GF-D8 (cell line): ENCODE measurements at places on chromosomes 7 and 10.

- DNase-seq, result no peak
These were observed 27.6 kb downstream of the SLC35G1 start for GRCh38 chr10:93921338-93921737.

- no peak for DNase-seq
These were observed 40.3 kb upstream of the CELF2 start for GRCh38 chr10:10977226-10977956.

DNA sequence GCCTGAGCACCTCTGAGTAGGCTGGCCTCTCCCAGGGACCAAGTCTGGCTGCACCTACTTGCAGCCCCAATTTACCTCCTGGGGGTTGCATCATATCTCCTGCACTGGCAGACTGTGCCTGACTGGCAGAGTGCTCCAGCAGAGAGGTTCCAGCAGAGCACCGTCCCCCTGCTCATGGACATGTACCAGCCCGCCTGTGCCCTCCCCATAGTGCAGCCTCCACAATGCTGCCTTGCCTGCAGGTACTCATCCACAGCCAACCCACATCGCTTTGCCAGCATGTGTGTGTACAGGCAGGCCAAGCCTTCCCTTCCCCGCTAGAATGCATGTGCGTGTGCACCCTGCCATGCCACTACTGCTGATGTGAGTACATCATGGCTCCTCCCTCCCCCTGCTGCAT lies 105.5 kb upstream of the NPSR1 start:
- DNase-seq, result no peak

DNA sequence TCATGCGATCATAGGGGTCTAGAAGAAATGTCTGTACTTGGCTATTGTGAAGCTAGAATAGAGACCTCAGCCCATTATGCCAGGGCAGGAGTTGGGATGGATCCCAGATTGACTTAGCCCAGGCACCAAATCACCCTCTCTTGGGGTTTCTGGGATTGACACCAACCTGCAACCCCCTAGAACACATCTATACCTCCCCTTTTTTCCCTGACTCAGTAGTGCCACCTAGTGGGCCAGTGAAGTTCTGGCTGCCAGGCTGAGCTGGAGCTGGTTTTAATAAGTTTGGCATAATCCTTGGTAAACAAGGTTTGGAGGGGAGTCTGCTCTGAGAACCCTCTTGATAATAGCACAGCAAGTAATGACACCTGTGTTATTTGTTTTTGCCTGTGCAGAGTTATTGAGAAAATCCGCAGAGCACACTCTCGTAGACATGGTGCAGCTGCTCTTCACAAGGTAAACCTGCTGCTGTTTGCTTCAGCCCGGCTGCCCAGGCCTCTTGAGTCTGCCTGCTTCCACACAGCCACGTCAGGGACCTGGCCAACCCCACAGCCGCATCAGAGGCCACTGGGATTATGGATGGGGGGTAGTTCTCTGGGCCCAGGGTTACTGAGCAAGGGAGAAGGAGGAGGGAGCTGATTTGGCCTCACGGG lies 43.3 kb upstream of the NFKB2 start:
- DNase-seq, result no peak

- DNase-seq, result no peak
These were observed 33.2 kb downstream of the SH3PXD2A start for GRCh38 chr10:103822107-103822716.

GRCh38 chr7:2441430-2442058 lies 34.7 kb downstream of the GRIFIN start:
- DNase-seq, result peak; percentile 20

- no peak for DNase-seq
These were observed 6.8 kb upstream of the TBL2 start for GRCh38 chr7:73585196-73585595.

DNA sequence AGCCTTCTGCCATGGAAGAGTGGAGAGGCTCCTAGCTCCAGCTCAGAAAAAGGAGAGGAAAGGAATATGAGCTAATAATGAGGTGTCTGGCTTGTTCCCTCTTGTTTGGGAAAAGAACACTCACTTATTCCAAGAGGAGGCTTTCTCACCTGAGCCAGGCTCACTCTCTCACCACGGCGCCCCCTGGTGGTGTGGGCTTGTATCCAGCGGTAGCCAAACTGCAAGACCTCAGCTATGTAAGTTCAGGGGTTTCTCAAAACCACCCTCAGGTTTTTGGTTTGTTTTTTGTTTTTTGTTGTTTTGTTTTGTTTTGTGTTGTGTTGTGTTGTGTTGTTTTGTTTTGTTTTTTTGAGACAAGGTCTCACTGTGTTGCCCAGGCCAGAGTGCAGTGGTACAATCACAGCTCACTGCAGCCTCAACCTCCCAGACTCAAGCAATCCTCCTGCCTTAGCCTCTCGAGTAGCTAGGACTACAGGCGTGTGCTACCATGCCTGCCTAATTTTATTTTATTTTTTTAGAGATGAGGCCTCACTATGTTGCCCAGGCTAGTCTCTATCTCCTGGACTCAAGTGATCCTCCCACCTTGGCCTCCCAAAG lies 124.0 kb downstream of the TMEM130 start:
- DNase-seq, result no peak

DNA sequence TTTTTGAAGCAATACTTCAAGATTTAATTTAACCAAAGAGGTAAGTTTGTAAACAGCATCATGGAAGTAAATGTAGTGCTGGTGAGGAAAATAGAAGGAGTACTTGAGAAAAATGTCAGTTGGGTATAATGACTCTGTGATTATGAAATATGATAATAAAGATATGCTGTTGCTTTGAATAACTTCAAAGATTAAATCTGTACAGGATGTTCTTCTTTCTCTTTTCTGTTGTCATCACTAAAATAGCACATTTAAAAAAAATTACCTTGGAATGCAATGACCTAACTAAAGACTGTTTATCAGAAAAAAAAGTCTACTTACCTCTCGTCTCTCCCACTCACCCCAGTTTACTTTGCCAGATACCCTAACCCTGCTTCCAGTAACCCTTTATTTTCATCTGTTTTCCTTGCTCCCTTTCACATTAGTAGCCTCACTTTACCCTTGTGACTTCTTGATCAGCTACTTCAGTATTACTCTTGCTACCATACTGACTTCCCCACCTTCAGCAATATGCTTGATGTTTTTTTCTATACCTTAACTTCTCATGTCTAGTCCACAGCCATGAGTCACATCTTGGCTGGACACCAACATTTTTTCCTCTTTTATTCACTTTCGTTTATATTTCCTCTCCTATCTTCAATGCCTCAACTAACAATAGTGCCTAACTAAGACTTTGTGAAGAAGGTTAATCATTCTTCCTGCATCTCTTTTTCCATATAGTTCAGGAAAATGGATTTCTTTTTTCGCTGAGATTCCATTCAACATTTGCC lies 29.7 kb upstream of the TAS2R16 start:
- DNase-seq, result no peak

- DNase-seq, result no peak
These were observed 21.3 kb downstream of the GOLGA7B start for GRCh38 chr10:97870990-97871389.

- no peak for DNase-seq
These were observed 16.4 kb downstream of the IRF5 start for GRCh38 chr7:128954150-128954549.

DNA sequence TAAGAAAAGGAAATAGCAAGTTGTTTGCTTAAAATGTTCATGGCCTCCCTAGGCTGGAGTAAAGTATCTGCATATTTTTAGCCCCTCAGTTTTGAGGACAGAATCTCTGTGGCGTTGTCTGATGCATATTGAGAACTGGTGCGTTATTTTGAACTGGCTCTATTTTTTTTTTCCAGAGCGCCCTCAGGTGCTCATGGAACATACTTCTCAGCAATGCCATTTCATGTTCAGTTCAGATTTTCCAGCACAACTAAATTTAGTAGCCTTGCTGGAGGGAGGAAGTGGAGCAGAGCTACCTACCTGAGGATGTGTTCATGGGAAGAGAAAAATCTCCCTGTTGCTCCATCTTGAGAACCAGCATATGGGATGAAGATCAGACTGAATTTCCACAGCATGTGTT lies 870.5 kb downstream of the LRMDA start:
- DNase-seq, result no peak

- no peak for DNase-seq
These were observed 21.9 kb downstream of the ADCYAP1R1 start for GRCh38 chr7:31074120-31074383.

- no peak for DNase-seq
These were observed at the start of gene FKBP9 for GRCh38 chr7:32957326-32958045. Gene FKBP9 (plus strand): TSS chr7:32957440. CDS start chr7:32957574, 134 bp downstream.

- no peak for DNase-seq
These were observed 572.0 kb downstream of the PTPRN2 start for GRCh38 chr7:158015403-158016179.

DNA sequence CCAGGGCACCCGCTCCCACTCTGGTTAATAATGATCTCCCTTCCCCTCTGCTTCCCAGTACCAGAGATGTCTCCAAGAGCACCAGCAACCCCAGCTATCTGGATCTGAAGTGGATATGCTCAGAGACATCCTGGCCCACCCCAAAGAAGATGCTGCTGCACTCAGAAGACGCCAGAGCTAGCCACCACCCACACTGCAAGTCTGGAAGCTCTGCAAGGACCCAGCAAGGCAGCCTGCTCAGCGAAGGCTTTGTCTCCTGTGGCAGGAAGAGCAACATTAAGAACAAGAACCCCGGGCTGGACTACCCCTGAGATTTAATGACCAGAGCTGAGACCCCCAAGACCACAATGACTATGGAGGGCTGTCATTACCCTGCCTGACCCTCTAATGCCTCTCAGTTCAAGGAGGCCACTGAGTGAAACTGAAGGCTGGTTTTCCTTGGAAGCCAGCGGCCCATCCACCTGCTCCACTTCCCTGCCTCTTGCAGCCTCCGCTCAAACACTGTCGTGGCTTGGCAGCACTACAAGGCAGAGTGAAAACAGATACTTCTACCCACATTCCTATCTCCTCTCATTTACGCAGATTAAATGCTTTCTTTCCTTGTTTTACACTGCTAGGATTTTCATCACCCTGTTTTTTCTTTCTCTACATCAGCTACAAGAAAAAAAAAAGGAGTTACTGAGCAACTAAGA lies 202.2 kb downstream of the SNX10 start:
- DNase-seq, result no peak
